ENCODE measurements at places on chromosomes 6 and 20. TPM values are rescaled to one million over a fixed set of nuclear protein-coding genes. Genes with fewer than 3 reads are reported as not detected.

GJA1 gene
- total RNA-seq: 59.5 TPM

- no peak for DNase-seq
These were observed 5.8 kb upstream of the FAM217A start for GRCh38 chr6:4084444-4085331.

DNA sequence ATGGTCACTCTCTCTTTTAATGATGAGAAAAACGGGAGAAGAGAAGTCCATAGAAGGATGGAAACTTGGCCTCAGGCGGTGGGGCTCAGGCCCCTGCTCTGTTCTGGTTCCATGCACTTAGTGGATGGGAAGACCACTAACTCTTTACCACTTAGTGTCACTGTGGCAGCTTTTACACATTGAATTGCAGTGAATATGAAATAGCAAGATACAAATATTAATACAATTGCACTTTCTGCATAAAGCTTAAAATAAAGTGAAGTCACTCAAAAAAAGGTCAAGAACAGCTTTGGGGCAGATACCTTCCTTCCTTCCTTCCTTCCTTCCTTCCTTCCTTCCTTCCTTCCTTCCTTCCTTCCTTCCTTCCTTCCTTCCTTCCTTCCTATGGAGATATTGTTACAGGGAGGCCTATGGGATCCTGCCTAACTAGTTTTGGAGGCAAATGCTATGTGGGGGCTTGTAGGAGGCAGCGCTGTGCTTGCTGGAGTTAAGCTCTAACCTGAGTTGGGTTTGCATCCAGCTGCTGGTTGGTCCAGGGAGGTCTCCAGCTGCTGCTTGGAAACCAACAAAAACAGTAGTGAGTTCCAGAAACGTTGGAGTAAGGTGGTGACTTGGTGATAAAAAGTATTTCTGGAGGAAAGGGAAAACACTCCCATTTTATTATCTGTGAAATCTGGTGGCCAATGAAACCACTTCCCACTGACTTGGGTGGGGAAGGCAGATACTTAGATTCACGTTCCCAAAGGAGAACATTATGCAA is 62.3 kb upstream of the NKX2-2 start:
- no peak for DNase-seq

GRCh38 chr20:58877050-58877975 is 24.8 kb downstream of the GNAS start:
- DNase-seq: peak; percentile 61

FIG4 gene
- total RNA-seq: 20.4 TPM

GRCh38 chr6:144952456-144953240 is 667.5 kb downstream of the UTRN start:
- DNase-seq: no peak

GRCh38 chr20:44033873-44034272 is 119.2 kb downstream of the TOX2 start:
- no peak for DNase-seq

DNA sequence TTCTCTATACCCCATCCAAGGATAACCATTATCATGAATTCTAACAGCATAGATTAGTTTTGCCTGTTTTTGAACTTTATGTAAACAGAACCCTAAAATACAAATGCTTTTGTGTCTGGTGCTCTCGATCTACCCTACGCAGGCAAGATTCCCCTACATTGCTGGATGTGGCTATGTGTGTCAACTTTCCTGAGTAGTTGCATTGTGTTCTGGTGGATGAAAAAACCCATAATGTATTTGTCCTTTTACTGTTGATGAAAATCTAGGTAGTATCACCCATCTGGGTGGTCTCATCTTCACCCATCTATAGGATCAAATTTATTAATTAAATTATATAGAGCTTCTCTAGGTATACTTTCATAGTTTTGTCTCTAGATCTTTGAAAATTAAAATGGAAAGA is 211.7 kb downstream of the ANKRD60 start:
- no peak for DNase-seq

GRCh38 chr20:43434565-43434964 is 23.1 kb upstream of the SRSF6 start:
- DNase-seq: no peak

- DNase-seq: no peak
These were observed 657.7 kb upstream of the CITED2 start for GRCh38 chr6:140032189-140032588.

AVP gene
- total RNA-seq: not detected

TUBB2B gene
- 4.3 TPM for total RNA-seq

GRCh38 chr6:40312213-40313015 is 274.8 kb downstream of the LRFN2 start:
- no peak for DNase-seq

C6orf118 gene
- total RNA-seq: 12.4 TPM

- DNase-seq: no peak
These were observed 9.3 kb downstream of the OR2H1 start for GRCh38 chr6:29466241-29466640.
